Nasal cavity respiratory epithelium epithelial cell of viscerocranial mucosa (primary cell): ENCODE measurements at places on chromosomes 16 and 17. TPM values are rescaled to one million over a fixed set of nuclear protein-coding genes. Genes with fewer than 3 reads are reported as not detected.

IKZF3 gene
- under 0.01 and 0.57 TPM in 2 replicates for total RNA-seq

MYLK3 gene
- total RNA-seq, result under 0.01 and 0.14 TPM in 2 replicates

TMEM235 gene
- total RNA-seq, result not detected in 2 replicates

SLC6A2 gene
- 1.0 and 1.4 TPM in 2 replicates for total RNA-seq

HSF4 gene
- total RNA-seq, result 2.4 and 8.4 TPM in 2 replicates

TLCD2 gene
- total RNA-seq, result 7.8 and 9.9 TPM in 2 replicates

KRT20 gene
- total RNA-seq, result not detected in 2 replicates

GP1BA gene
- not detected in 2 replicates for total RNA-seq

CHD9NB gene
- 0.68 and 1.1 TPM in 2 replicates for total RNA-seq

MYL4 gene
- total RNA-seq, result not detected in 2 replicates
